ENCODE measurements at places on chromosomes 1 and 21. TPM values are rescaled to one million over a fixed set of nuclear protein-coding genes. Genes with fewer than 3 reads are reported as not detected.

Gene PALMD
- 21.2 TPM for polyA plus RNA-seq

Gene CFHR2
- polyA plus RNA-seq: not detected

Gene CELA2A
- polyA plus RNA-seq: 0.41 TPM

Gene NR1I3
- 0.14 TPM for polyA plus RNA-seq

Gene SIPA1L2
- polyA plus RNA-seq: 6.4 TPM

Gene HTR6
- 0.02 TPM for polyA plus RNA-seq

Gene FCER1G
- polyA plus RNA-seq: 262 TPM

Gene KISS1
- 4.3 TPM for polyA plus RNA-seq

Gene TRNP1
- 11.6 TPM for polyA plus RNA-seq

Gene ADAMTSL4
- polyA plus RNA-seq: 17.9 TPM

Gene CD160
- polyA plus RNA-seq: 0.25 TPM

Gene RORC
- 19.9 TPM for polyA plus RNA-seq

Gene RBM11
- polyA plus RNA-seq: 3.5 TPM

Gene PADI2
- polyA plus RNA-seq: 3.6 TPM

Gene TFF1
- polyA plus RNA-seq: 2.4 TPM

Gene BSND
- polyA plus RNA-seq: 0.11 TPM

Gene FOXD3
- polyA plus RNA-seq: 0.11 TPM

Gene OR14C36
- 0.07 TPM for polyA plus RNA-seq

Gene CLCA4
- 0.59 TPM for polyA plus RNA-seq

Gene LRRIQ3
- polyA plus RNA-seq: 1.3 TPM

Gene KRTAP11-1
- 0.16 TPM for polyA plus RNA-seq

Gene DUSP23
- polyA plus RNA-seq: 162 TPM
